ENCODE measurements at places on chromosomes 3 and 15.

DNA sequence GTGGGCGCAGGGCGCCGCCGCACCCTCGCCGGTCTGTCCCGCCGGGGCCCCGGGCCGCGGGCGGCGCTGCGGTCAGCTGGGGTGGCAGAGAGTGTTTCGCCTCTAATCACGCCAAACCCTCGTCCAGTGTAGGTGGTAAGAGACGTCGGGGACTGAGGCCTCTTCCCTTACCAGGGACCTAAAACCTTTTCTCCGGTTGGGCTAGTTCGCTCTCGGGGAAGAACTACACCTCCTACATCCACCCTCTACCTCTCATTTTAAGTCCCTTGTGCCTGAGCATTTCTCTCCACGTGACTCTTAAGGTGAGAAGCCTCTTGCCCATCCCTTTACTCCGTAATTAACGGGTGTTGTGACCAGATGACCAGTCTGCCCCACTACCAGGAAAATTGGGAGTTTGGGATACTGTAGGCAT, 520 bp downstream of the TMEM42 start:
- DNase-seq, result no peak

GRCh38 chr15:59492389-59493377, 54.7 kb downstream of the FAM81A start:
- DNase-seq, result no peak

DNA sequence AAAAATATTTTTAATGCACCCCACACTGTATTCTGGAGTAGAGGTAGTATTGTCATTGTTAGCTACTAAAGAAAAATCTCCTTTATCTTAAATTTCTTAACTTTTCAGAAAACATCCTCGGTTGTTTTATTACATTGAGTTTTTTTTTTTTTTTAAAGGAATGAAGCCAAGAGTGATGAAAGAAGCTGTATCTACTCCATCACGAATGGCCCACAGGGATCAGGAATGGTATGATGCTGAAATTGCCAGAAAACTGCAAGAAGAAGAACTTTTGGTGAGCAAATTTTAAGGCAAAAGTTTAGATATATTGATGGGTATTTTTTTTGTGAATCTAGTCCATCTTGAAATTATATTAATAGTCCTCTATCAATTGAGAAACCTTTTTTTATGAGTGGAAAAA, 49.7 kb upstream of the UTS2B start:
- no peak for DNase-seq

DNA sequence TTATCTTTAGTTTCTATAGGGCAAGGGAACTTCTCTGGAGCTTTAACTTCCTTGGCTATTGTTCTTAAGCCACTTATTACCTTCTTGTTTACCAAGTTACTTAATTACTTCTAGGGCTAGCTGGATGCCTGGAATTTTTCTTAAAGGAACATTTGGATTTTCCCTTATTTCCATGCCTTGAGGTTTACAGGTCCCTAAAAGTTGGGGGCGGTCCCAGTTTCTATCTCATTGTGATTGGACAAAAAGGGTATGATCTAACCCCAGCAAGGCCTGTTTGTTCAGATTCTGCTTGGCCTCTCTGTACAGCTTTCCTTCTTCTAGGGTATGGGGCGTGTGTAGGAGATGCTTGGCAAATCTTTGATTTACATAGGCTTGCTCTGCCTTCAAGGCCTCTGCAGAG, 17.4 kb downstream of the PDHB start:
- DNase-seq, result no peak

DNA sequence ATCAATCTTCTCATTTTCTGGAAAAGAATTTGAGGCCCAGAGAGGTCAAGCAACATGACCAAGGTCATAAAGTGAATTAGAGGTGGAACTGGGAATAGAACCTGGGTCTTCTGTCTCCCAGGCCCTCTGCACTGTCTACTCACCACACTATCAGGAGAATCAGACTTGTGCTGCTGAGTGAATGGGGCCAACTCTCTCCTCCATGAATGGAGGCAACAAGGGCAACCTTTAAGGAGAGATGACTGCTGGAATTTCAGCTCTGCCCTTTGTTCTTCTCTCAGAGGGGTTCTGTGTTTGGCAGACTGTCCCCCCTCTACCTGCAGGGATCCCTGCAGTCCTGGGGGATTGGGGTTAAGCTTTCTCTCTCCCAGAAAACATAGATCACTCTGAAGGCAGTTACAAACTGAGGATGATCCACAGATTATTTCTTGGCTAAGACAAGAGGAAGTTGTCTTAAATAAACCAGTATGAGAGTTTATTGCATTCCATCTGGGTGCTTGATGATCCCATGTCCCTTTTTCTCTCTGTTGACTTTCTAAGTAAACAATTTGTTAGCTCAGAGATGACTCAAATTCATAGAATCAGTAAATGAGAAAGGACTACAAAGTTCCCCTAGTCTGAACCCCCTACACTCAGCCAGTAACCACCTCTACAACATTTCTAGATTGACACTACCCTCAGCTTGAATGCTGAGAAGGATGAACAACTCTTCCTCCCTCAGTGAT, 99.0 kb upstream of the LIPC start:
- DNase-seq, result no peak

- DNase-seq, result no peak
Observed at GRCh38 chr3:113002037-113002436, 11.3 kb downstream of the GTPBP8 start.

- no peak for DNase-seq
Observed at GRCh38 chr15:96336108-96336595, 5.7 kb downstream of the NR2F2 start.

GRCh38 chr15:71093054-71094024, 21.9 kb upstream of the THSD4 start:
- DNase-seq, result no peak

- DNase-seq, result no peak
Observed at GRCh38 chr3:13215940-13216546, 142.8 kb upstream of the IQSEC1 start.

- DNase-seq, result no peak
Observed at GRCh38 chr15:77540312-77541060, 92.2 kb downstream of the LINGO1 start.

- DNase-seq, result no peak
Observed at GRCh38 chr3:177640319-177640965, 443.2 kb upstream of the TBL1XR1 start.

GRCh38 chr3:159458010-159458409, 530.6 kb upstream of the IL12A start:
- no peak for DNase-seq

- no peak for DNase-seq
Observed at GRCh38 chr3:117059067-117059955, 349.7 kb downstream of the TUSC7 start.

DNA sequence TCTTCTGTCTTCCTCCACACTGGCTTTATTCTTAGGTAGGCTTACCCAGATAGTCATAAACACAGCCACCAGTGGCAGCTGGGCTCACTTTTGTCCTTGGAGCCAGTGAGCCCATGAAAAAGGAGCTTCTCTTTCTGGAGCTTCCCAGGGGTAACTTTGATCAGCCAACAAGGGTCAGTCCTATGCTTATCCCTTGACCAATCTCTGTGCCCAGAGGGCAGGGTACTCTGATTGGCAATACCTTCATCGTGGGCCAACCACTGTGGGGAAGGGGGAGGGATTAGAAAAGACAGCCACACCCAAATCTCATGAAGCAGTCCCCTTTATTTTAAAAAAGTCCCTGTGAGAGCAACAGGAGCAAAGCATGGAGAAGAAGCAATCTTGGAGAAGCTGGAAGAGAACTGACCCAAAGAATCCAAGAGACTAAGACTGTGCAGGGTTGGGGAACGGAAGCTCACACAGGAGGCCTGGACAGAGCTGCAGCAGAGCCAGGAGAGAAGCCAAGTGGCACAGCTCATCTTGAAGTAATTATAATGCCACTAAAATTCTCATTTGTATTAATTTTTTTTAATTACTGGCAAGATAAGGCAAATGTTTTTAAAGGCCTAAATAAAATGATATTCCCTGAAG, 70.4 kb downstream of the SSUH2 start:
- no peak for DNase-seq

- DNase-seq, result no peak
Observed at GRCh38 chr3:152587861-152588260, 247.1 kb upstream of the P2RY1 start.

- DNase-seq, result no peak
Observed at GRCh38 chr3:144900366-144900765, 928.7 kb downstream of the DIPK2A start.

- no peak for DNase-seq
Observed at GRCh38 chr15:52338891-52339290, 43.3 kb upstream of the MYO5C start.

DNA sequence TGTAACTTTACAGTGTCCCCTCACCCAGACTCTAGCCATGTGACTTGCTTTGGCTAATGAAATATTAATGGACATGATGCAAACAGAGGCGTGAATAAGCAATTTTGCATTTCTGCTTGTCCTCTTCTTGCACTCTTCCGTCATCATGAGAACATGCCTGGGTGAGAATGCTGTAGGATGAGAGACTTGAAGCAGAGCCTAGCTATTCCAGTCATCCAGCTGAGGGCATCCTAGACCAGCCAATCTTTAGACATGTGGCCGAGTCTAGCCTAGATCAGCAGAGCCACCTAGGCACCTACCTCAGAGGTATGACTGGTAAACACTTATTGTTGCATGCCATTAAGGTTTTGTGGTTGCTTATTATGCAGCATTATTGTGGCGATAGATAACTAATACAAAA, 450.5 kb upstream of the AZI2 start:
- DNase-seq, result no peak

GRCh38 chr3:194062830-194063229, 73.1 kb upstream of the HES1 start:
- DNase-seq, result no peak

DNA sequence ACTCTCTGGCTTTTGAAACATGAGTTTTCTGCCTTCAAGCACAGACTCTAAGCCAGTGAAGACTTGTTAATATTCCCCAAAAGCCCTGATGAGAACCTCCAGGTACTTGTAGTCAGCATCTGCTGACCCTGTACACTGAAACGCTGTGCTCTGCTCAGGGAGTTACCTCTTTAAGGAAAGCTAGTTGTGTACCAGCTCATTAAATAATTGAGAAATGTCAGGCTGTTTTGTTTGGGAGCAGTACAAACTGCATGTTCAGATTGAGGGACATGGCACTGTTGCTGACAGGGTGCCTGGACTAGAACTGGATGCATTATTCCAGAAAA, 21.7 kb downstream of the UPK1B start:
- DNase-seq, result no peak

DNA sequence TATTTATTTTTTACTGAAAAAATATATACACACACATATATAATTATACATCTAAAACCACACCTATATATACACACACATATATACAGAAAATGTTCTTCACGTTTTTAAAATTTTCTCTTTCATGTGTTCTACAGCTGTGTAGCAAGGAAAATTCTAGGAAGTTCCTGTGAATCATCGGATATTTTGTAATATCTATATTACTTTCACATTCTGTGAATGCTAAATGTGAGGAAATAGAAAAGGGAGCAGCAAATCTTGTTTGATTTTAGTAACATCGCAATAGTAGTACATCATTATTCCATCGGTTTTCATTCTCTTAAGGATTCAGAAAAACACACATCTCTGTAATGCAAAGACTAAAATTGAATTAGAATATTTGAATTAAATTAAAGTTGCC, 836.8 kb upstream of the NECTIN3 start:
- DNase-seq, result no peak

GRCh38 chr3:4757575-4758248, 221.5 kb upstream of the BHLHE40 start:
- no peak for DNase-seq

- DNase-seq, result no peak
Observed at GRCh38 chr15:74269362-74270035, 33.4 kb downstream of the CCDC33 start.

- DNase-seq, result no peak
Observed at GRCh38 chr3:100002599-100003350, 111.5 kb downstream of the FILIP1L start.

DNA sequence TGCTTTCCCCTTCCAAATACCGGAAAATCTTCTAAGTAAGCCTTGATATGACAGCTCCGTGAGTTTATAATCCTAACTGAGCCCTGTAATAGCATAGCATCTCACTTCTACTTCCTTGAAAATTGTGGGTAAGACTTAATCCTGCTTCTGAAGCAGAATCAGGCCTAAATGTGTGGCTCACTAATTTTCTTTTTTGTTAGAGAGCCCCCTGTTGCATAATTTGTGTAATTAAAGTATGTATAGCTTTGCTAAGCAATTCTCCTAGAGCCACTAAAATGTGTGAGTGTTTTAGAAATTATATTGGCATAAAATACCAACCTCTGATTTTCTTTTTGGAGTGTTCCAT, 304.4 kb downstream of the FGF12 start:
- DNase-seq, result no peak

GRCh38 chr15:65767895-65768294, 24.2 kb downstream of the DENND4A start:
- DNase-seq, result no peak

GRCh38 chr3:62604751-62605351, 231.5 kb upstream of the FEZF2 start:
- DNase-seq, result no peak

DNA sequence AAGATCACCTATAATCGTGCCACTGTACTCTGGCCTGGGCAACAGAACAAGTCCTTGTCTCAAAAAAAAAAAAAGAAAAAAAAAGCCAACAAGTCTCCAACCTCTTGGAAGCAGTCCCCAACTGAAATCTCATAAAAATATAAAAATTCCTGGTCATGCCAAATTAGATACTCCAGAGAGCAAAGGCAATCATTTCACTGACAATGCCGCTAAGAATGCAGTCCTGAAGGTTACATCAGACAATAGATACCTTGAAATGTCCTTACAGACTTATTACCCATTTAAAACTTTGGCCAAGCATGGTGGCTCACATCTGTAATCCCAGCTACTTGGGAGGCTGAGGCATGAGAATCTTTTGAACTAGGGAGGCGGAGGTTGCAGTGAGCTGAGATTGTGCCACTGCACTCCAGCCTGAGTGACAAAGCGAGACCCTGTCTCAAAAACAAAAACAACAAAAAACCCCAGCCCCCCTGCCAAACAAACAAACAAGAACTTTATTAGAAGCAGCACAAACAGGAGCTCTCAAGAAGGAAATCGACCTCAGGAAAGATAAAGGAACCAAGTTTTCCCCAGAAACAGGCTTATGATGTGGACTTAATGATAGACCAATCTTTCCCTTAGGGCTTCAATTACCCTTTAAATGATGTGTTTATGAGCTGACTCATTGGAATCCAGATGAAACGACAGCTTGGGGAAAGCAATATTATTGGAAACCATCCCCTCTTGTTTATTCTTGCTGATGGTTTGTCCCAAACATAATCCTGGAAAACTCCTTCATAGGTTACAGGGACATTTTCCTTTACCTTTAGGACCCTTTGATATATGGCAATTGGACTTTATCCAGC, 53.1 kb upstream of the XCR1 start:
- DNase-seq, result no peak

DNA sequence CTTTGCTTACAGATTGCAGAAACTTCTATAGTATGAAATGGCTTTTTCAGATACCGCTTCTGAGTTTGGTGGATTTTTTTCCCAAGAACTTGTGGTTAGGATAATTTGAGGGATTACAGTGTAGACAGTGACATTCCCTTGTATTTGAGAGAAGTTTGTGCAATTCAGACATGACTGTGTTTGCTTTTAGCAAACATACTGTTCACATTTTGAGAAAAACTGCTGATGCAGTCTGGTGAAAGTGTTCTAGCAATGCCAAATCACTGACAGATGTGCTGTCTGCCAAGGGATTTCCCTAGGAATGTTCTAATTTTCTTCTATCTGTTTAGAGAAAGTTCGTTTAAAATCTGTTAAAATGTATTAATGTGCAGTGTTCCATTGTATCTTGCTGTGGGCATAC, 652.6 kb downstream of the FHIT start:
- no peak for DNase-seq
